ENCODE measurements at places on chromosomes 7 and 10. TPM values are rescaled to one million over a fixed set of nuclear protein-coding genes. Genes with fewer than 3 reads are reported as not detected.

C10orf67 gene
- total RNA-seq: 0.17 TPM

SLC39A12 gene
- not detected for total RNA-seq

GIMAP6 gene
- not detected for total RNA-seq

MKI67 gene
- total RNA-seq: 58.9 TPM

AOAH gene
- total RNA-seq: not detected

PNLIPRP3 gene
- total RNA-seq: not detected

FAM25C gene
- total RNA-seq: not detected

FKBP6 gene
- total RNA-seq: not detected

GJD4 gene
- total RNA-seq: not detected

RASA4B gene
- total RNA-seq: 2.1 TPM

MMP21 gene
- not detected for total RNA-seq

MIOS gene
- total RNA-seq: 19.2 TPM

HOXA4 gene
- total RNA-seq: 1.2 TPM

TBX20 gene
- total RNA-seq: 1.2 TPM

TAS2R3 gene
- not detected for total RNA-seq

GNAT3 gene
- not detected for total RNA-seq

CCDC172 gene
- total RNA-seq: not detected

PTPRZ1 gene
- not detected for total RNA-seq

EBF3 gene
- total RNA-seq: 0.20 TPM

GPR26 gene
- total RNA-seq: not detected

ASB10 gene
- not detected for total RNA-seq

CFAP58 gene
- 0.10 TPM for total RNA-seq

ERVW-1 gene
- total RNA-seq: not detected

FAS gene
- 32.4 TPM for total RNA-seq

ZDHHC16 gene
- 42.5 TPM for total RNA-seq
